Left kidney (tissue), 8 donors: ENCODE measurements at places on chromosomes 5 and 9. TPM values are rescaled to one million over a fixed set of nuclear protein-coding genes. Genes with fewer than 3 reads are reported as not detected.

DNA sequence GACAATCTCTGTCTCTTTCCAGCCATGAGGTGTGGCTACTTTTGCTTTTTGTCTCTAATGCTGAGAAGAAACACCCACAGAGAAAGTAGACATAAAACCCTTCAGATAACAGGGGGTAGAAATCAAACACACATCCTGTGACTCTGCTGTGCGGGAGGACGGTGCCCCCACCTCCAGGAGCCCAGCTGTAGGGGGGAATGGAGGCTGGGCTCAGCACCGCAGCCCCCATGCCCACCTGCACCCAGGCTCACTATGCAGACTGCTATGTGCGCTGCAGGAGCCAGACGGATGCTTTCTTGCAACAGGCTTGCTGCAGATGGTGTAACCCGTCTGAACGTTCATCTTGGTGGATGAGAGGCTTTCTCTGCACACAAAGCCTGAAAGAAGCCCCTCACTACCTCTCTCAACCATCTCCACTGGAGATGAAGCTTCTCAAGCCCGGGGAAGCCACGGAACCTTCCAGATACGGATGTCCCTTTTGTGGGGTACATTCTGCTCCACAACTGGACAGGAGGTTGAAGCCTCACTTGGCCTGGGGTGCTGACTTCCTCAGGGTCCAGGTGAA is 207.2 kb downstream of the GADD45G start:
- DNase-seq, result no peak

DNA sequence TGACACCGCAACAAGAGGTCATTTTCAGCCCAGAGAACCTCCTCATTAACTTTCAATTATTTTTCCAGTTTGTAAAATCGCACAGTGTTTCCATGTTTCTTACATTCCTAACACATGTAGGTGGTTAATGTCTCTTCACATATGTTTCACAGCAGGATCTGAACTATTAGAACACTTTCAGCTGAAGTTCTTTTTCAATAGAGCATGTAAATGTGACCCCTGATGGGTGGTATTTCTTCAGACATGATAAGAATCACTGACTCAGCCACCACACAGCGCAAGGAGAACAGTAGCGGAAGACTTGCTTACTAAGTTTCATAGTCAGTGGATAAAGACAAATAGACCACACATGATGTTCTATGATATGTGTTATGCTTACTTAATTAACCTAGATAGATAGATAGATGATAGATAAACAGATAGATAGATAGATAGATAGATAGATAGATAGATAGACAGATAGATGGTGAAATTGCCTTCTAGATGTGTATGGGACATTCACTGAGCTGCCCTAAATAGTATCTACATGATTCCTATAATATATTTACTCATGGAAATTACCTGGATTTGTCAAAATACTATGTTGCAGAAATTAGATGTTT is 1992.1 kb upstream of the NUDT12 start:
- no peak for DNase-seq

The ENTREP1 gene
- polyA plus RNA-seq, result 5.0 TPM

- no peak for DNase-seq
Observed at GRCh38 chr5:81354093-81354492, 39.8 kb downstream of the ACOT12 start.

DNA sequence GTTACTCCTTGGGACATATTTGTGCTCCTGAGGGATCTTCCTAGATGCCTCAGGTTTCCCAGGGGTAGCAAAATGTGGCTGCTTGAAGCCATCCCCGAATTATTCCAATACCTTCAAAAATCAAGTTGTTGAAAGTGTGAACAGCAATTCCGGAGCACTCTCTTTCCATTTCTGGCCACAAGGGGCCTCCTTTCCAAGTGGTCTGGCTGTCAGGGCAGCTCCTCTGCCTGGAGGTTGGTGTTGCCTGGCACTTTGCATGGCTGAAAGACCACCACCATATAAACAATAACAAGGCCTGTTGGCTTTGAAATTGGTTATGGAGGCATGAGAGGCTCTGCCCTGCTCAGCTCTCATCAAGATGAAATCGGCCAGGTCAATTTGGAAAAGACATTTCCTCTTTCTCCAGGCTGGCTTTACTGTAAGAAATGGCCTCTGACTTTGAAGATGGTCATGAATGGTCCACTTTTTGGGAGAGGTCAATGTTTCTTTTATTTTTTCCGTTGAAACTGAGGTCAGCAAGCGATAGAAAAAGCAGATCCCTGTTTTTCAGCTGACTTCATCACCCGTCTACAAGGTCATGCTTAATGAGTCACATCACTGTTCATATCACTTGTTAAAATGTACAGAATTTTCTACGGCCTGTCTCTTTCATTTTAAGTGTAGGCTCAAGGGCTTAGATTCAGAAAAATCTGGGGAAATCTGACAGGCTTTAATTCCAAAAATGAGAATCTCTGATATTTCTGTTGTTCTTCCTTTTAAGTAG is 481.1 kb upstream of the ZNF608 start:
- no peak for DNase-seq

DNA sequence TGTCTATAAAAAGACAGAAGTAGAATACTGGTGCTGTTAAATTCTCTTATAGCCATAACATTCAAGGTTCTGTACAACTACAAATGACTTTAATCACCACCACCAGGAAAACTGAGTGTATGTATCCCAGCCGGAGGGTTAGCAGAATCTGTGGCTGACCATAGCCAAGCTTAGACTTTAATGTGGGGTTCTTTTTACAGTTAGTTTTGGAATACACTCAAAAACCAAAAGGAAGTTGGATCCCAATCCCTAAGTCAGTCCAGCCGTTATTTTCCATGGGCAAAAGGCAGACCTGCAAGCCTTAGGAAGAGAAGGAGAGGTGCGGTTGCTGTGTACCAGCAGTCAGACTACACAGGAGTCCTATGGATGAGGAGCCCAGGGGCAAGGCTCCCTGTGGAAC is 179.8 kb downstream of the ENC1 start:
- DNase-seq, result no peak

DNA sequence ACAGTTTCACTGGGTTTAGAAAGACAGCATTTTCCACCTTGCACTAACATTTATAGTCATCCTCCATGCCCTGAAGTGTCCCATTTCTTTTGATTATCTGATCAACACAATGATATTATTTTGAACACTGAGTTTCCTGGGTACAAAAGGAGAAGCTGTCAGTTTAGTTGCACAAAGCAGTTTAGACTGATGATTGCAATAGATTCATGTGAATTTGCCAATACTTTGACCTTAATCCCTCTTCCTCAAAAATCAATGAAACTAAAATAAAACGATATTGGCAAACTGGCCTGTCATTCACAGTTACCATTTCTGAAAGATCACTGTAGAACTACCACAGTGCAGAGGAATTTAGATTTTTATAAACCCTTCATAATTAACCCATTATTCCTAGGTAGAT is 34.2 kb upstream of the RASGRF2 start:
- DNase-seq, result no peak

GRCh38 chr5:16095612-16096011 is 84.0 kb downstream of the MARCHF11 start:
- no peak for DNase-seq
